NCI-H1694 (cell line): ENCODE measurements at places on chromosomes 1 and 21.

GRCh38 chr1:241857131-241857530 lies 9.1 kb downstream of the EXO1 start:
- DNase-seq = no peak

DNA sequence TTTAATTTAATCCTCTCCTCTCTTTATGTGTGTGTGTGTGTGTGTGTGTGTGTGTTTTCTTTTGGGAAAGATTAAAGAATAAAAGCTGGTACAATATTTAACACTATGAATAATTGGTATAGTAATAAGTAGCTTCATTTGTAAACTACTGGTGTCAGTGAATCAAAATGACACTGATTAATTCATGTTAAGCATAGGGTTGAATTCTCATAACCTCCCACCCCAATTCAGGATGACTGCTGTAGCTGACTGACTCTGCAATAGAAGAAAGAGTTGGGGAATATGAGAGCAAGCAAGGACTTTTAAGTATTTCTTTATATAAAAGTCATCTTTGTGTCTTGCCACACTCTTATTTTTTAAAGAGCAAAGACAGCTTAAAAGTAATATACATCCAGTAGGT lies 13.1 kb downstream of the SLC30A7 start:
- no peak for DNase-seq

GRCh38 chr21:21046063-21046462 lies 47.9 kb downstream of the NCAM2 start:
- DNase-seq = no peak

GRCh38 chr1:240801442-240801841 lies 189.5 kb upstream of the GREM2 start:
- DNase-seq = no peak

DNA sequence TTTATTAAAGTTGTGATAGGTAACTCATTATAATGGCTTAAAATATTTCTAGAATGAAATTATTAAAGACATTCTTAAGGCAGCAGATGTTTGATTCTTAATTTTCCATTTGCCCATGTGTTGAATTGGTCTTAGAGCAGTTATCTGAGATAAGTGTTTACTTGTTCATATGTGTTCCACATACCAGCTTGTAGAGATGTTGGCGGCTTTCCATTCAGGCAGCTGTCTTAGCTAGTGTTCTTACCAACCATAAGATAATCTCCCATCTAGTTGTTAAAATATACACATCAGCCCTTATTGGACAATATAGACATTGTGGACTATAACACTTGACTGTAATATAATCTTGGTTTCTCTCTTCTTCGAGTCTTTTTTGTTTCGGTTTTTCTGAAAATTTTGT lies 1372.9 kb upstream of the ADGRL2 start:
- DNase-seq = no peak

DNA sequence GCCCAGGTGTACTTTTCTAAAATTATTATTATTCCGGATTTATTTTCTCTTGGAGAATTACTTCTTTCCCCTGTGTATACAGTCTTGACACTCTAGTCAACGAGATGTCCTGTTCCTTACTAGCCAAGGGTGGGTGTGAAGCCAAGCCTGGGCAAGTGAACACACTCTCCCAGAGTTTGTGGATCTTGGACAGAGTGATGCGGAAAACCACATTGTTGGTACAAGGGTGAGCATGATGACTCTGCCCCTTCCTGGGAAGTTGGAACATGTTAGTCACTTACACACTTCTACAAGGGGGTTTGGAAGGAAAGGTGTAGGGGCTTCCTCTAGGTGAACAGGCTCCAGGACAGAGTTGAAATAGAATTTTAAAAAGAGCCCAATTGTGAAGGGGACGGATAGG lies 20.0 kb upstream of the RD3 start:
- DNase-seq = no peak

DNA sequence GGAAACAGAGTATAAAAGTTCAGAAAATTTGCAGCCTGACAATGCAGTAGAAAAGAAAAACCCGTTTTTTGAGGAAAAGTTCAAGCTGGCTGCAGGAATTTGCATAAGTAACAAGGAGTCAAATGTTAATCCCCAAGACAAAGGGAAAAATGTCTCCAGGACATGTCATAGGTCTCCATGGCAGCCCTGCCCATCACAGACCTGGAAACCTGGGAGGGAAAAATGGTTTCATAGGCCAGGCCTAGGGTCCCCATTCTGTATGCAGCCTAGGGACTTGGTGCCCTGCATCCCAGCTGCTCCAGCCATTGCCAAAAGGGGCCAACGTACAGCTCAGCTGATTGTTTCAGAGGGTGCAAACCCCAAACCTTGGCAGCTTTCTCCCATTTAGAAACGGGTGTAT lies 3.6 kb upstream of the KCNT2 start:
- no peak for DNase-seq
